ENCODE measurements at places on chromosomes 1 and 21.

DNA sequence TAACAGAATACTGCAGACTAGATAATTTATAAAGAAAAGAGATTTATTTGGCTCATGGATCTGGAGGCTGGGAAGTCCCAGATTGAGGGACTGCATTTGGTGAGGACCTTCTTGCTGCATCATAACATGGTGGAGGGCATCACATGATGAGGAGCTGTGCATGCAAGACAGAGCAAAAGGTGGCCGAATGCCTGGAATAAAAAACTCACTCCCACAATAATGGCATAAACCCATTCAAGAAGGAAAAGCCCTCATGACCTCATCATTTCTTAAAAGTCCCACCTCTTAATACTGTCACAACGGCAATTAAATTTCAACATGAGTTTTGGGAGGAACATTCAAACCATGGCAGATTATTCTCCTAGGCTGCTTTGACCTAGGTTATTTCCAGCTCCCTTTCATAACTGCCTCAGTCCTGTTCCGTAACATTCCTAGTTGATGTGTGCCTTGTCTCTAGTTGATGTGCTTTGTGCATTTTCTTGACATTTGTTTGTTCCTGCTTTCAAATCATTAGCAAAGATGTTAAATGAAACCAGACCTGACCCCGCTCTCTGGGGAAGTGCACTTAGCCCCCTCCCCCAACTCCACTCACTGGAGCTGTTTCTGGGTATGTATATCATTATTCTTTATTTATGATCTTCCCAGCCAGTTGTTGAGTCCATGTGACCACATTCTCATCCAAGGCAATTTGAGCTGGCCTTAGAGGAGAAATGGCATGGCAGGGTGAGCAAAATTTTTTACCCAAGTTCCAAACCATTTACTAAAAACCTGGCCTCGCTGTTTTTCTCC, 148.5 kb downstream of the GDAP2 start:
- DNase-seq = no peak

DNA sequence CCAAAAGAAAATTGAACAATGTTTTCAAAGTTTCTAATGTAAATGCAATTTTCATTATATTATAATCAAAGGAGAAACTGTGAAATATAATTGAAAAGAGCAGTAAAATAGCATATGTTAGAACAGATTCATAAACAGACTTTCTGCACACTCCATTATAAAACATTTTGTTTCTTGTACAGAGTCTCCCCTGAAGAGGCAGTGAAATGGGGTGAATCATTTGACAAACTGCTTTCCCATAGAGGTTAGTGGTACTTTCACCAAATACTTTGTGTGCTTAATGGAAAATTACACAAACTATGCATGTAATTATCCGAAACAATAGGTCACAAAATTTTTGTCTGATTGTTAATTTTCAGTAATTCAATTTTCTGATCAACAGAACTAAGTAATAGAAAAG, 1.9 kb downstream of the RGS18 start:
- DNase-seq = no peak

DNA sequence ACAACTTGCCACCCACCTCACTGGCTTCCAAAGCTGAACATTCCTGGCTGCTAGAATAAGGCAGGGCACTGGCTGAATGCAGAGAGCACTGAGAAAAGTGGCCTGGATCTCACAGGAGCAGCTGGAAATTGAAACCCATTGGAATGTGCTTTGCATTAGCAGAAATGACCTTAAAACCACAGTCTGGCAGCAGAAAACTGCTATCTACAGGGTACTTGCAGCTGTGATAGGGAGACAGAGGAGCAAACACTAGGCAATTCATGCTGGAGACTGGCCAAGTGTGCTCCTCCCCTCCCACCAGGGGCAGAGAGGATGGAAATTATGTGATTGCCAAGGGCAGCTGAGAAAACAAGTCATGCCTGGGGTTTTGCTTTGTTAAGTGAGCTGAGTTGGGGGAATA, 47.2 kb downstream of the HSD3B1 start:
- DNase-seq = no peak

- DNase-seq = no peak
These were observed 41.6 kb upstream of the SLC2A1 start for GRCh38 chr1:43000271-43000670.

- no peak for DNase-seq
These were observed 569 bp downstream of the RCAN3 start for GRCh38 chr1:24503059-24503751.

- no peak for DNase-seq
These were observed 195.5 kb upstream of the DUSP10 start for GRCh38 chr1:221937155-221937953.

- no peak for DNase-seq
These were observed 159.8 kb upstream of the KCNJ6 start for GRCh38 chr21:38075833-38076587.

- no peak for DNase-seq
These were observed 462 bp upstream of the RXRG start for GRCh38 chr1:165445388-165445787.

DNA sequence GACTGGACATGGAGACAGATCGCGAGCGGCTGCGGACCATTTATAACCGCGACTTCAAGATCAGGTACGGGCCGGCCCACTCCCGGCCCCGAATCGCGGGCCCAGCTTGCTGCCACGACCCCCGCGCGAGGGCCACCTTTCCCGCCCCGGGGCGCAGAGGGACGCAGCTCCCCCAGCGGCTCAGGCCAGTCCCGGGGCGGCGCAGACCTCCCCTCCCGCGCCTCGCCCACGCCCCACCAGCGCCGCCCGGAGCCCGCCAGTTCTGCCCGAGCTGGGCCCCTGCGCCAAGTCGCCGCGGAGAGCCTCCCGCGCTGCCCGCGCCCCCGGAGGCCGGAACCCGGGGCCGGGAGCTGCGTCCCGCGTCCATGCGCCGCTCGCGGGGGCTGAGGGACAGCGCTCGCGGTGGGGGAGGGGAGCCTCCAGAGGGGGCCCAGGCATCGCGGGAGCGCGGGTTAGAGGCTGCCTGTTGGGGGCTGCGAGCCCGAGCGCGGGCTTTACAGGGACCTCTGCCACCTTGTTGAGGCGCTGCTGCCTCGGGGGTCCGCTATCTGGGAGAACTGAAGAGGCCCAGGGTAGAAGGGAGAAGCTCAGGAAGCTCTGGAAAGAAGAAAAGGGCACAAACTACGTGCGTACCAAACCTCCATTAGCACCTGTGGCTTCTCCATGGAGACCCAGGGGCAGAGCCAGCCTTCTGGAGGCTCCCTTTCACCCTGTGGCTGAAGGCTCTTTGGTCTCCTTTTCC, 698 bp downstream of the MOV10 start:
- DNase-seq = no peak

Data from stimulated activated CD8-positive, alpha-beta memory T cell treated with anti-CD3 and anti-CD28 coated beads, Interleukin-4, amount 100 ng/mL, for 4 hours (primary cell).